Stimulated activated CD4-positive, alpha-beta T cell treated with anti-CD3 and anti-CD28 coated beads, Interleukin-4, amount 100 ng/mL, for 48 hours (primary cell): ENCODE measurements at places on chromosomes 2 and 18.

- no peak for DNase-seq
Measured at GRCh38 chr2:239092571-239093294, 244.8 kb downstream of the TWIST2 start.

DNA sequence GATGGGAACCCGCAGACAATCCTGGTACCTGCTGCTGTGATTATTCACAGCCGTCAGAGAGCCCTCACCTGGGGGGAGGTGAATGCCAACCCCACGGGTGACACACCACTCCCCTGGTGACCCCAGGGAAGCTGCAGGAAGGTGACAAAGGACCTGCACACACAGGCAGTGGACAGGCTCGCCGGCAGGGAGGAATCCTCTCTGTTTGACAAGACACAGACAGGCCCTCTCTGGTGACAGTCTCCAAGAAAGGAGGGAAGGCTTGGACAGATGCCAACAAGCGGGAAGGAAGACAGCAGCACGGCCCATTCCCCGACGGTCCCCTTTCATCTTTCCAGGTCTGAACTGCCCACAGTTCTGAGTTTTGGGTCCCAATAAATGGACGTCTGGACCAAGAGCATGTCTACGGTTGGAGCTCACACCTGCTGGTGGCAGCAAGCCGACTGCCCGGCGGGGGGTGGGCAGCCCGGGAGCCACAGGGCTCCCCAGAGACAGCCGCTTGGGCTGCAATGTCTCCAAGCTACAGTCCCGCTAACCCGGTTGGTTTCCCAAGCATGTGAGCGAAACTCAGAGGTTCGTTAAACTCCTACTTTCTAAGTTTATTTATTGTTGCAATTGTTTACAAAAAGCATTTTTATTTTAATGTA is 31.8 kb downstream of the HDAC4 start:
- DNase-seq, result no peak

GRCh38 chr2:104749856-104750460 is 104.0 kb upstream of the POU3F3 start:
- no peak for DNase-seq

DNA sequence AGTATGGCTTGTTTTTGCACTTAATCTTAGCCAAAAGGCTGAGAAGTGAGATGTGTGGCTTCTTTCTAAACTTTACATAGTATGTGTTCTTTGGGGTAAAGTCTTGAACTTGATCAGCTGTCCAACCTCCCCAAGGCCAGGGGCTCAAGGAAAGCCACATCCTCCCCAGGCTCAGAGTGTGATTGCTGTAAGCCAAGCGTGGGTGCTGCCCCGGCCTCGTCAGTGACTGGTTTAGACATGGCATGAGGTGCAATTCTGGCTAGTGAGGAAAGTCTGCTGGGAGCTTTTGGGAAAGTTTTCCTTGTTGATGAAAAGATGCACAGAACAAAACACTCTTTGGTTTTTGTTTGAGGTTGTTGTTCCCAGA is 40.2 kb downstream of the TMEM177 start:
- no peak for DNase-seq

GRCh38 chr18:3219241-3219630 is 532 bp downstream of the MYOM1 start:
- no peak for DNase-seq

GRCh38 chr2:42801381-42801780 is 9.0 kb upstream of the HAAO start:
- no peak for DNase-seq

DNA sequence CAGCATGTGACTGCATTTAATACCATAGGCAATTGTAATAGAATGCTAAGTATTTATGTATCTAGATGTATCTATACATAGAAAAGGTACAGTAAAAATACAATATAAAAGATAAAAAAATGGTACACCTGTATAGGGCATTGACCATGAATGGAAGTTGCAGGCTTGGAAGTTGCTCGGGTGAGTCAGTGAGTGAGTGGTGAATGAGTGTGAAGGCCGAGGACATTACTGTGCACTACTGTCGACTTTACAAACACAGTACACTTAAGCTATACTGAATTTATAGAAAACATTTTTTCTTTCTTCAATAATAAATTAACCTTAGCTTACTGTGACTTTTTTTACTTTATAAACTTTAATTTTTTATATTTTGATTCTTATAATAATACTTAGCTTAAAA is 8.9 kb downstream of the DIS3L2 start:
- no peak for DNase-seq

DNA sequence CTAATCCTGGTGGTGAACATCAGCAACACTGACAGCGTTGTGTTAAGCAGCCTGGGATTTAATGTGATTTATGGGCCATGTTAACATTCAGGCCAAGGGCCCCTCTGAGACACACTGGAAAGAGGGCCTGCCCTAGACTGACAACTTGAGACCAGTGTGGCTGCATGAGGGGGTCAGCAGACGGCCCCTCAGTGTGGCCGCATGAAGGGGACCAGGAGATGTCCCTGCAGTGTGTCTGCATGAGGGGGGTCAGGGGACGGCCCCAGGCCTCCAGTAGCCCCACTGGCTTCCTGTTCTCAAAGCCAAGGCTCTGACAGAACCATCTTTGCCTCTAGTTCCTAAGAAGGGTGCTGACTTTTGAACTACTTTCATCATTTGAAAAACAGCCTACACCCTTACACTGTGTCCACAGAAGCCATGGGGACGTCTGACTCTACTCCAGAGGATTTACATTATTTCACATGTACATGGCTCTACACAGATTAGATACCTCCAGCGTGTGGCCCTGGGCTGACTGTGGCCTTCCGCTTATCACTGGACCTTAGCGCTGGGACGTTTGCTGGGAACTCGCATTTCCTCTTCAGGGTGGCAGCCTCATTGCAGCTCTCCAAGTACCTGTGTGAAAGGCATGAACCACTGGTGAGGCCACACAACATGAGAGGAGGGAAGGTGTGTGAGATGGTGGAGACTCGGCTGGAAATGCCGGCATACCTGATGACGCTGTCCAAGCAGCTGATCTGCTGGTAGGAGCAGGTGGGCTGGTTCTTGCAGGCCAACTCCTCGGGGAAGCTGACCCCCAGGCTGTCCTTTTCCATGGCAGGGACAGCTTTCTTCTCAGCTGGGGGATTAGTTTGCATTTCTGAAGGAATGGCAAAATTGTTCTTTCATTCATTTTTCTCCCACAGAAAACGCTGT is 18.2 kb upstream of the HES6 start:
- DNase-seq, result no peak

DNA sequence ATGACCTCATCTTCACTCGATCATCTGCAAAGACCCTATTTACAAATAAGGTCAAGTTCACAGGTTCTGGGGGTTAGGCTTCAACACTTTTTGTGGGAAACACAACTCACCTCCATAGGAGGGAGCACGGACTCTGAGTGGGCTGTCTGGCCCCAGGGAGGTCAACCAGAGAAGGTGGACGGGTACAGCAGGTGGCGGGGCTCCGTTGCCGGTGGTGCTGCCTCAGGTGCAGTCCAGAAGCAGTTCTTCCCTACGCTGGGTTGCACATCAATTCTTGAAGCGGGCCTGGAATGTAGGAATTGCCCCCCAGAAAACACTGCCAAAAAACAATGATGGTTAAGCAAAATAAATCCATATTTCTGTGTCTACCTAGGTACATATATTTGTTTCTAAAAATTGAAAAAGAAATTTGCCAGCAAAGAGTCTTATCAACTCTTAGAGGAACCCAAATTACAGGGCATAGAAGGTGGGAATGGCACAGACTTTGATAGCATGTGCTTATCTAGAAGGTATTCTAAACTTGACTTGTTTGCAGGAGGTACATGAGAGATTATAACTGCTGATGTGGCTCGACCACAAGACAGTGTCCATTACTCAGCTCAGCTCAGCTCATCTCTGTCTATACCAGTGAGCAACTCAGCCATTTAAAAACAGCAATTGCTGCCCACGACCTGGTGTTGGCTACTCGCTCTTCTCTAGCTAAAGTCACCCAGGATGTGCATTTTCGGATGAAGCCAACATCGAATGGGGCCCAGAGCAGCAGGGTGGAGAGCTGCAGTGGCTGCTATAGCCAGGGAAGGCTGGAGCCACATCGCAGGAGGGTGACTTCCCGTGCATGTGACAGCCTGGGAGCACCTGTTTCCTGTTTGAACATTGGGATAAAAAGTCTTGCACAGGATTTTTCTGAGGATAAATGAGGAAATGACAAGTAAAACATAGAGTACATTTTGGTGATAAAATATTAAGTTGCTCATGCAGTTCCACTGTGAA is 128.7 kb downstream of the RNF144A start:
- DNase-seq, result no peak

DNA sequence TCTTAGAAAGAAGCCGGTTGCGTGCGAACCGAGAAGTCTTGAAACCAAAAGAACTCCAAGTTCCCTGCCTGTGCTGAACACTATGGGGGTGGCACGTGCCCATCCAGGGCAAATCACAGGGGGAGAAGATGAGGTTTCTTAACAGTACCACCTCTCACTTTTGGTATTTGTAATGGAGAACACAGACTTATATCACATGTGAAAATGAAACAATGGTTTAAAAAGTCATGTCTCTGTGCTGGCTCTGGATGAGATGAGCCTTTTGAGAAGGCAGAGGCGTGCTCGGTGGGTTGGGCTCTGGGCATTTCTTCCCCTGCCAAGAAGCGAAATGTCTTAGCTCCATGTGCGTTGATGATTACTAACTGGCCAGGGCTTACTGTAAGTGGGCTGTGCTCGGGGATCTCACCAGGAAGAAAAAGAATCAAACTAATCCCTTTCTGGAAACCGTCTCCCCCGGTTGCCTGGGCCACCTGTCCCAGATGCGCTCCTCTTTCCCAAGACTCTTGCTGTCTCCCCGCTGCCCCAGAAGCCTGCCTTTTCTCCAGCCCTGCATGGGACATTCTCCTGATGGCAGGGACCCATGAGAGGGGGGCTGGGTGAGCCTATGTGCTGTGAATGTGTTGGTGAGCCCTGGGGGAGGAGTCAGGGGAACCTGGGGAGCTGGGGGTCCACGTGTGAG is 252.9 kb downstream of the PRKCE start:
- DNase-seq, result no peak

DNA sequence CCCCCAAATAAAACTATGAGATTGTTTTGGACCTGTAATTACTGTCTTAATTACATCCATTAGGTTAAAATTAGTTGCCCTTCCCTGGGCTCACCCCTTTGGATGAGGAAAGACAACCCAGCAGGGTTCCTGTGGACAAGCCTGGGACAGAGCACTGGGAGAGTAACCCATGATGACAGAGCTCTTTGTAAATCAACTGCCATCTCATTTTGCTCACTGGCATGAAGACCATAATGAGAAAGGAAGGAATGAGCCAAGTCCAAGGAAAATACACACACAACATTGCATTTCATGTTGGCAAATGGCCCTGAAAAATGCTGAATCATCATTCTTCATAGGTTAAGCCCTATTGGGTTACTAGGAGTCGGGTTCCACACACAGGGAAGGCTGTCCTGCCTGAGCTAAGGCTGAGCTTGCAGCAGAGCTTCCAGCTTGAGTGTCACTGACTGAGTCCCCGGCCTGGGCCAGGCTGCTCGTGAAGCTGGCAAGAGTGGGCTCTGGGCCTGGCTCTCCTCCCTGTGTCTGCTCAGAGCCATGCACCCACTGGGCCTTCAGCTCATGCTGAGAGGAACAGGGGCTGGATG is 94.1 kb upstream of the ACAA2 start:
- DNase-seq, result no peak

DNA sequence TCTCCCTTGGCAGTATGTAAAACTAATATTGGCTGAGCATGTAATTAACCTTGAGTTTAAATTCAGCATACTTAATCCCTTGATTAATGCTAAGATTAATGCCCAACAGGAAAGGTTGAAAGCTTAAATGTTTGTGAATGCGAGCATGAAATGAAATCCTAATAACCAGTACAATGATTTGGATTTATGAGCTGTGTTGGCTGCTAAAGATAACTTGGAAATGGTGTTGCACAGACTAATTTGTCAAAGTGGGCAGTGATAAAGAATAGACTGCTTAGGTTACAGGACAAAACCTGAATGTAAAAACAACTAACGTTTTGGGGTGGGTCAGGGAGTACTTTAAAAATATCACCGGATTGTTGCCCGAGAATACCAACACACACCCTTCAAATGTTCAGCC is 70.6 kb downstream of the MGAT5 start:
- DNase-seq, result no peak

GRCh38 chr18:23631746-23632145 is 31.0 kb downstream of the ANKRD29 start:
- no peak for DNase-seq

DNA sequence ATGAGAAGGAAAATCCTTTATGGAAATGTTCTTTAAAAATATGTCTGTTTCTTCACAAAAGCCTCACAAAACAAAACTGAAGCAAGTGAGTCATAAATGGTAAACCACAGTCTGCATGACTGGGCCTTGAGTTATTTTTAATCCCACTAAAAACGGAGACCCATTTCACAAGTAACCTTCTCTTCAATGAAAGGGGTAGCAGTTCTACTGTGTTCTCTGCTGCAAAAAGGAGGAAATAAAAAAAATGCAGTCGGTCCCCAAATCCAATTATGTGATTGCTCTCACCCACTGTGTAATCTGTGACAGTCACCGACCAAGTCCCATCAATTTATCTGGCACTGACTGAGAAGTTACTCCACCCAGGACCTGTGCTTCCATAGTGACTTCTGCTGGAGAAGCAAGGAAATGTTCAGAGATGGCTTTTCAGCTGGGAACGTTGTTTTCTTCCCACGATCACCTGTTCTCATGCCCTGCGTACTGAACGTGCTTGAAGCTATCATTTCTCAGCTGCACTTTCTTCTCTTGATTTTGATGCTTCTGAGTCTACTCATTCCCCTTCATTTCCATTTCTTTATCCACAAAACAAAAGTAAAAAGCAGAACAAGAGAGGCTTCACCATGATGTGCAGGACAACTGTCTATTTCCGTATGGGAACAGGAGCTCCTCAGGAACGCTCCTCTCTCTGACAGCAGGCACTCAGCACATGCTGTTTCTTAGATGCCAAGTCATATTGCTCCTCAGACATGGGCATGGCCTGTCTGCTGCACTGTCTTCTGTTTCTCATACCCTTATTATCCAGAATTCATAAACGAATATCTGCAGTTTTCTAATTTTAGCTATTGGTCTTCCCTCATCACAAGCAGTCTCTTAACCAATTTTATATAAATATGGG is 80.0 kb upstream of the TMEM200C start:
- DNase-seq, result no peak

- DNase-seq, result no peak
Measured at GRCh38 chr2:45707006-45707405, 55.5 kb downstream of the PRKCE start.

DNA sequence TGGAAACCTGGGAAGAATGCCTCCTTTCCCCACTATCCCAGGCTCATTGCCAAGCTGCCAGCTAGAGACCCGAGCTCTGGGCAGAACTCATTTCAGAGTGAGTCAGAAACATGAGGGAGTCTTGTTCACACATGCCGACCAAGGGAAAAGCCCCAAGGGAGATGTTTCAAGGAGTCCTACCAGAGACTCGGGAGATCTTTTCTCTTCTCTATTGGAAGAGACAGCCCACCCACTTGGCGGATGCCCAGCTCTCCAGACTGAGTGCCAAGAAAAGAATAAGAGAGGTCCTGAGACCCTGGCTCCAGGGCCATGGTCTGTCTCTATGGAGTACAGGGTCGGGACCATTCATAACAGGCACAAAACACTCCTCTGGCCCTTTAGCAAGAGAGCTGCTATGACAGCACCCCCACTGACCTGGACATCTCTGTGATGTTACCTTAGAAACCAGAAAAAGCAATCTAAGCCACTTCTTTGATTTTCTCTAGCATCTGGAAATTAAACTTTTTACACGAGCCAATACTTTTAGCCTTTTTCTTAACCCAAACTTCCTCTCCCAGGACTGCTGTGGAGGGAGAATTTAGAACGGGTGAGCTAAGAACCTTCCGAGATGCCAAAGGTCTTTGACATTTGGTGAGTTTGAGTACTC is 18.5 kb upstream of the IGFBP5 start:
- no peak for DNase-seq

- DNase-seq, result no peak
Measured at GRCh38 chr2:44369392-44369791, 7.6 kb downstream of the CAMKMT start.
